ENCODE measurements at places on chromosomes 12 and 14.

GRCh38 chr12:12930633-12931219 lies 21.2 kb downstream of the GPRC5D start:
- no peak for DNase-seq

DNA sequence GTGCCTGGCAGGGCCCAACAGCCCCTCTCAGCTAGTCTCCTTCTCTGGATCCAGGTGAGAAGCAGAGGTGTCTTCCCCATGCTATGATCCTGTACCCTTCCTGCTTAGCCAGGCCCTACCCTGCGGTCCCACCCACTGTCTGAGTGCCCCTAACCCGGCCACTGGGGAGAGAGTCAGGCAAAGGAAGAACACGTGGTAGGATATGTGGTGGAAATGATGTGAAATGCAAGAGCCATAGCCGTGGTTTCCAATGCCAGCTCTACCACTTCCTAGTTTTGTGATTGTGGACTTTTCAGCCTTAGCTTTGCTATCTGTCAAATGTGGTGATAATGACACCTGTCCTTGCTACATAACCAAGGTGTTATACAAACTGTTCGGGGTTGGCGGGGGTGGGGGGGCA lies 15.8 kb downstream of the KRT2 start:
- no peak for DNase-seq

GRCh38 chr12:117034249-117034648 lies 65.0 kb downstream of the TESC start:
- DNase-seq: no peak

- DNase-seq: no peak
Observed at GRCh38 chr12:65470256-65470655, 191.8 kb downstream of the MSRB3 start.

DNA sequence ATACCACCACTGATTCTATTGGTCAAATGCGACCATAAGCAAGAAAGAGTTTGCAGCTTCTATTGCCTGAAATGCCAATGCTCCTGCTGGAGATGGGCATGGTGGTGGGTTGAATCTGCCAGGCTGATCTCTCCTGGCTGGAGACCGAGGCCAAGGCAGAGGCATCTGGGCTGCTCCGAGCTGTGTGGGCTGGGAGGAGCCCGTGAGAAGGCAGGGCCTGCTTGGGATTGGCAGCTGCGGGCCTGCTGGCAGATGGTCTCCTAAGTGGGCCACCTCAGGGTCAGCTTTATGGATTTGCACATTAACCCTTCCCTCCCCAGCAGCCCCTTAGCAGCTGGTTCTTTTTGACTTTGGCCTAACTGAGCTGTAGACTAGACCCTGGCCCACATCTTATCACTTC lies 25.4 kb downstream of the SRRM4 start:
- DNase-seq: no peak

GRCh38 chr14:98963610-98964009 lies 308.4 kb downstream of the BCL11B start:
- no peak for DNase-seq

- DNase-seq: no peak
Observed at GRCh38 chr12:114186241-114187002, 219.5 kb downstream of the TBX5 start.

DNA sequence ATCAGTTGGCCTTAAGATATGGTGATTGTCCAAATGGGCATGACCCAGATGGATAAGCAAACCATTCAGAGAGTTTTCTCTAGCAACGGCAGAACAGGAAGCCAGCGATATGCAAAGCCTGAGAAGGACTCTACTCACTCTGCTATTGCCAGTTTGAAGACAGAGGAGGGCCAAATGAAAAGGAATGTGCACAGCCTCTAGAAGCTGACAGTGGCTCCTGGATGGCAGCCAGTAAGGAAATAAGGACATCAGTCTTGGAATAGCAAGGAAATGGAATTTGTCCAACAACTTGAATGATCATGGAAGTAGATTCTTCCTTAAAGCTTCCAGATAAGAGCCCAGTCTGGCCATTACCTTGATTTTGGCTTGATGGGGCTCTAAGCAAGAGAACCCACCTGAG lies 60.0 kb downstream of the TMTC2 start:
- DNase-seq: no peak

GRCh38 chr12:11823043-11823442 lies 173.6 kb downstream of the ETV6 start:
- no peak for DNase-seq

- DNase-seq: no peak
Observed at GRCh38 chr12:87376722-87377121, 652.5 kb downstream of the C12orf50 start.

DNA sequence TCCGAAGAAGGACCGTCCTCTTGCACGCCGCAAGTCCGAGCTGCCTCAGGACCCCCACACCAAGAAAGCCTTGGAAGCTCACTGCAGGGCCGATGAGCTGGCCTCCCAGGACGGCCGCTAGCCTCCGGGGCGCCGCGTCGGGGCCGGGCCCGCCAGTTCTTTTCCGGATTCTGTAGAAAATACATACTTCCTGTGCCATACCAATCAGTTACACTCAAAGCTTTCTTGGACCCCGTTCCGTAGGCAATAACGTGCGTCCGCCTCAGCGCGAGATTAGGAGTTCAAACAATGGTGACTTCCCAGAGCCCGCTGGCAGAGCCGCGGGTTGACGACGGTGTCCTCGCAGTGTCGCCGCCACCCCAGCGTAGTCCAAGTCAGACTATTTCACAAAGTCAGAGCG lies 39.2 kb upstream of the DYNC1H1 start:
- DNase-seq: no peak

GRCh38 chr12:28536088-28536487 lies 345.8 kb downstream of the CCDC91 start:
- no peak for DNase-seq

DNA sequence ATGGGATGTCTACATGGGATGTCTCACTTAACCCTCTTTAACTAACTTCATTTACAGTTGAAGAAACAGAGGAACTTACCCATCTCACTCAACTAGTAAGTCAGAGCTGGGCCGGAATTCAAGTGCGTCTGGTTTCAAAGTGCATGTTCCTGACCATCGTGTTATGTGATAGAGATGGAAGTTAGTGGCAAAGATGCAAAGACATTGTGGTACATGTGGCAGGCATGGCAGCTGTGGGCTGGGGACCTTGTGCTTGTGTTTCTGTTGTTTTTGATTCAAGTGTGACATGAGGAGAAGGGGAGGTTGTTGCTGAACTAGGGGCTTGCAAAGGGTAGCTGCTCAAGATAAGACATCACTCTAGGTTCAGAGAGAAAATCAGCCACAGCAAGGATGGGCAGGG lies 2.3 kb upstream of the KRT74 start:
- no peak for DNase-seq

GRCh38 chr14:69619012-69619411 lies 7.6 kb downstream of the SUSD6 start:
- no peak for DNase-seq

DNA sequence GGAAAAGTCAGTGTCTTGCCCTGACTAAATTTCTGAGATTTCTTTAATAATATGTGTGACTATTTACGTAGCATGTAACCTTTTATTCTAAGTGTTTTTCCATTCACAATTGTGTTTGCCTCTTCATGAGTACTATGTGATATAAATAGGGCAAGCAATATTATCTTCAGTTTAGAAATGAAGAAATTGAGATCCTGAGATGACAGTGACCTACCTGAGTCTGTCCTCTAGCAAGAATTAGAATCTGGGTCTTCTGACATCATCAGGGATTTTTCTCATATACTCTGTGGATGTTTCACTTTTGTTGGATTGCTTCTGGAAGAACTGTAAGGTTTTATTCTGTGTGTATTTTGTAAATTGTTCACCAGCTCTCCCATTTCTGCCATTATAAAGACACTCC lies 35.0 kb downstream of the TMTC2 start:
- no peak for DNase-seq

- no peak for DNase-seq
Observed at GRCh38 chr14:83799233-83799632, 1730.7 kb upstream of the FLRT2 start.

GRCh38 chr12:92444763-92445162 lies 258.0 kb upstream of the PLEKHG7 start:
- DNase-seq: no peak

DNA sequence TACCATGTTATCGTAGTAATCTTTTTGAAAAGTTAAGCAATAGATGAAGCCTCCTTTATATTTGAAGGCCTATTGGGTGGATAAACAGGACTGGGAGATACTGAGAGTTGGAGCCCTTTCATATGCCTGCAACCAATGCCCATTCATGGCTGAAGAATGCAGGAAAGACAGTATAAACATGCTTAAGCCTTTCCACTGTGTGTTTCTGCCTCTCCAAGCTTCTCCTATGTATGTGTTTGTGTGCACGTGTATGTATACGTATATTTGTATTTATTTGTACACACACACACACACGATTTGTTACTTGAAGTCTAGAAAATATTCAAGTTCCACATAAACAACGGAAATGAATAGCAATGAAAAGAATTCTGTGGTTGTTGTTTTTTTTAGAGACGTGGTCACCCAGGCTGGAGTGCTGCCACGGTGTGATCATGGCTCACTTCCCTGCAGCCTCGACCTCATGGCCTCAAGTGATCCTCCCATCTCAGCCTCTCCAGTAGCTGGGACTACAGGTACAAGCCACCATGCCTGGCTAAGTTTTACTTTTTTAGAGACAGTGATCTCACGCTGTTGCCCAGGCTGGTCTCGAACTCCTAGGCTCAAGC lies 1453.5 kb downstream of the AACS start:
- no peak for DNase-seq

- no peak for DNase-seq
Observed at GRCh38 chr14:36626151-36626550, 35.5 kb upstream of the PAX9 start.

DNA sequence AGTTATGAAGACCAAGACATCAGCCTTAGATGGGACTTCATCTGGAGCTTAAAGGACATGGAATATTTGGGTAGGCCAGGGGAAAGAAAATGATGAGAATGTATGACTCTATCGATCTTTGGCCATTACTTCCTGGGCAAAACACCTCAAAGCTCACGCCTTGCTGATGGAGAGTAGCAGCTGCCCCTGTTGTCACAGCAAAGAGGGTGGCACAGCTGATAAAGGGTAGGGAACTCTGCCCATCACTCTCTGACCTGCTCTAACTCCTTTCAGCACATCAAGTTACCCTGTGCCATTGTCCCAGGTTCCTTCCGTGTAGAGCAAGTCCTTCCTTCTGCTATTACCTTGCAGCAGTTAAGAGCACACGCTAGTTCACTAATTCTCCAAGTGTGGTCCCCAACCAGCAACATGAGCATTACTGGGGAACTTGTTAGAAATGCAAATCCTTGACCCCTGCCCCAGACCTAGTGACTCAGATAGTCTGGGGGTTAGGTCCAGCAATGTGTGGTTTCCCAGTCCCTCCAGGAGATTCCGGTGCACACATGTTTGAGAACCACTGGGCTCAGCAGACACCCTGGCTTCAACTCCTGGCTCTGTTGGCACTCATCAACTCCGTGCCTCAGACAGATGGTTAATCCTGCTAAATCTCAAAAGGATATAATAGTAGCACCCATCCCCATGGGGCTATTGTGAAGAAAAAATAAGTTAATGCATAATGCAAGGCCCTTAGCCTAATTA lies 93.7 kb upstream of the EEA1 start:
- DNase-seq: no peak

- no peak for DNase-seq
Observed at GRCh38 chr14:101585211-101585610, 23.9 kb downstream of the DIO3 start.

Measured in activated T-helper 1 cell treated with anti-CD3 and anti-CD28 coated beads, Interleukin-12 subunit alpha, Interleukin-12 subunit beta, Interleukin-2, Interleukin-4 antibody, amounts not matched to agents 30 ng/mL and 10 ng/mL and 1 ng/mL, durations not matched to agents 14 hours and 24 hours and 36 hours (primary cell).